Fibroblast of the aortic adventitia (primary cell): ENCODE measurements at places on chromosomes 13 and 19. TPM values are rescaled to one million over a fixed set of nuclear protein-coding genes. Genes with fewer than 3 reads are reported as not detected.

ZNF439 gene
- 0.72 and 2.8 TPM in 2 replicates for total RNA-seq

TRAPPC5 gene
- 26.3 and 38.8 TPM in 2 replicates for total RNA-seq

SEMA6B gene
- 0.72 and 1.7 TPM in 2 replicates for total RNA-seq

RDH8 gene
- not detected in 2 replicates for total RNA-seq

KLK10 gene
- total RNA-seq = 0.27 TPM in 1 of 2 replicates, not detected in the other
